ENCODE measurements at places on chromosomes 7 and 10.

DNA sequence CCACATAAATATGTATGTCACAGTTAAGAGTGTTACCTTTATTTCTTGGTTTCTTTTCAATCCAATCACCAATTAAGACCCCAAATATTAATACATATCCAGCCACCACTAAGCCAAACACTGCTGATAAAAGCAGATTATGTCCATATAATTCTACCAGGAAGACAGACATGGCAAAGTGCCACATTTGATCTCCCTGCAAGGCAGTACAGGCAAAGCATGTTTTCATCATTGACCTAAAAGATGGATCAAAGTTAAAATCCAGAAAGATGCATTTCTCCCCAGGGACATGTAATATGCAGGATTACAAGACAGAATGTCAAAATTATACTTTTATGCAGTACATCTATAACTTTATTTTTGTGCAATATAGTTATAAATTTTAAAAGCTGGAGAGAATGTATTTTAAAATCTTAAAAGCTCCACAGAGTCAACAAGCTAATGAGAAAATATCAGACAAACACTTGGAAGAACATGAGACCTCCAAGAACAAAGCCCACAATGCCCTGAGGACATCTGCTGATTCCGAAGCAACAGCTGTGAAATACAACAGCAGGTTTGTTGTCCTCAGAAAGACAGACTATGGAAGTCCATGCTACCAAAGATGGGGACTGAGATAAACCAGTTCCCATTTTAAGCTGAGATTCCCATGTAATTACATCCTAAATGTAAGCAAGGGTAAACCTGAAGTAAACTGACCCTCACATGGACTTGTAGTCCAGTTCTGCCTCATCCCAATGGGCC is 54.5 kb upstream of the TOMM7 start:
- DNase-seq = no peak

DNA sequence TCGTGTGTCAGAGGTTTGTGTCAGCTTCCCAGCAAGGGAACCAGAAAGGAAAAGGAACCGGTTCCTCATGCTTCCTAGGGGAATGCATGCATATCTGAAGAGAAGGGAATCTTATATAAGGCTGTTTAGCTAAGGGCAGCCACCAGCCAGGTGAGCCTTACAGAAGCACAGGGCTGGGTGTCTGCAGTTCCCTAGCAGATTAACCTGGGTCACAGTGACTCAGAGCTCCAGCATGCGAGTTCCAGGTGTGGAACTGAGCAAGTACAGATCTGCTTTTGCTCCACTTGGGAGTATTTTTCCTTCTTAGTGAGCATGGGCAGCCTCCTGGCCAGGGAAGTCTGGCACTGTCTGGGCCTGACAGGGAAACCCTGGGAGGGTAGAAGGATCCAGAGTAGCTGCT is 957 bp upstream of the ANKRD2 start:
- DNase-seq = no peak

GRCh38 chr7:100627238-100627549 is 14.2 kb downstream of the TFR2 start:
- DNase-seq = no peak

DNA sequence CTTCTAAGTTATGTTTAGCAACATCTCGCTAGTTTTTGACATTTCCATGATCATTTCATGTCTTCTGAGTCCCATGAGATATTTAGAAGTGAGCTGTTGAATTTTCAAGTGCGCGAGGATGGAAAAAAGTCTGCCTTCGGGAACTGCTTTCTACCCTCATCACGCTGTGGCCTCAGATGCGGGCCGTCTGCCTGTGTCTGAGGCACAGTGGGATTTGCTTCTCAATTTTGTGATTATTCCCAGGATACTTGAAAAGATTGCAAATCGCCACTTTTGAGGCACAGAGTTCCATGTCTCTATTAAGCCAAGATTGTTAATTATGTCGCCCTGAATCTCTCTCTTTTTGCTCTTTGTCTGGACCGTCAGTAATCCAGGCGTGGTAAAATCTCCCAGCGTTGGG is 30.8 kb upstream of the NKX6-2 start:
- DNase-seq = no peak

GRCh38 chr7:43634384-43634783 is 51.5 kb downstream of the STK17A start:
- DNase-seq = no peak

DNA sequence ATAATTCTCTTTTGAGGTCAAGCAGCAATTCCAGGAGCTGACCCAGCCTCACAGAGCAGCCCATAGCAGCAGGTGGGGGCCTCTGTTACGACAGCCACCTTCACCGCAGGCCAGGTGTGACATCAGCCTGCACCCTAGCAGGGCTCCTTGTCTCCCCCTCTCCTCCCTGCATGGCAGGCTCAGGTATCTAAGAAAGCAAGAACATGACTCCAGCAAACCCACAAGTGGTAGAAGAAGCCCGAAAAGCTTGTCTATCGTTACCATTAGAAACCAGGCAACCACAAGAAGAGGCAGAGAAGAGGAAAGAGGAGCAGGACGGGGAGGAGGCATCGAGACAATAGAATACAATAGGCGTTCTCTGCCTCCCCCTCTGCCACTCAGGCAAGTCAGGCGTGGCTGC is 104.0 kb upstream of the PRR15 start:
- DNase-seq = no peak

DNA sequence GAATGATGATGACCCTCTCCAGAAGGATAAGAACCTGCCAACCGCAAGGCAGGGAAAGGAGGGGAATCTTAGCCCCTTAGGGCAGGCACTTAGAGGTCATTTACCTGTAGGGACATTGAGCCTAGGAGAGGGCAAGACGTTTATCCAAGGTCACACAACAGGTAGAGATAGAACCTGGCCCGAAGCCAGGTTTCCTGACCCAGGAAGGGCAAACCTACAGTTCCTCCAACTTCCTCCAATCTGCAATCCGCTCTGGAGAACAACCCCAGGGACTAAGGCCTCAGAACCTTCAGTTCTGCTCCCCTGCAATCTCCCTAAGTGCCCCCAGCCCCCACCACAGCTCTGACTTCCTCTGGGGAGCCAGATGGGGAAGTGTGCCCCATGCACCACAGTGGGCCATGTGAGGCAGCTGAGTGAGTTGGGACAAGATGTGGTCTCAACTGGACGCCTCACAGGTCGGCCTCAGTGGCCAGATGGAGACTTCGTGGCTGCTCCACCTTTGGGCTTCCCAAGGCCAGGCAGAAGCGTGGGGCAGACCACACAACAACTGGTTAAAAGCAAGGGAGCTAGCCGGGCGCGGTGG is 1.4 kb upstream of the PSAP start:
- DNase-seq = no peak

GRCh38 chr7:1531263-1531978 is 919 bp downstream of the MAFK start:
- DNase-seq = peak; percentile 48

- no peak for DNase-seq
These were observed 264.3 kb upstream of the INHBA start for GRCh38 chr7:41967156-41967555.

DNA sequence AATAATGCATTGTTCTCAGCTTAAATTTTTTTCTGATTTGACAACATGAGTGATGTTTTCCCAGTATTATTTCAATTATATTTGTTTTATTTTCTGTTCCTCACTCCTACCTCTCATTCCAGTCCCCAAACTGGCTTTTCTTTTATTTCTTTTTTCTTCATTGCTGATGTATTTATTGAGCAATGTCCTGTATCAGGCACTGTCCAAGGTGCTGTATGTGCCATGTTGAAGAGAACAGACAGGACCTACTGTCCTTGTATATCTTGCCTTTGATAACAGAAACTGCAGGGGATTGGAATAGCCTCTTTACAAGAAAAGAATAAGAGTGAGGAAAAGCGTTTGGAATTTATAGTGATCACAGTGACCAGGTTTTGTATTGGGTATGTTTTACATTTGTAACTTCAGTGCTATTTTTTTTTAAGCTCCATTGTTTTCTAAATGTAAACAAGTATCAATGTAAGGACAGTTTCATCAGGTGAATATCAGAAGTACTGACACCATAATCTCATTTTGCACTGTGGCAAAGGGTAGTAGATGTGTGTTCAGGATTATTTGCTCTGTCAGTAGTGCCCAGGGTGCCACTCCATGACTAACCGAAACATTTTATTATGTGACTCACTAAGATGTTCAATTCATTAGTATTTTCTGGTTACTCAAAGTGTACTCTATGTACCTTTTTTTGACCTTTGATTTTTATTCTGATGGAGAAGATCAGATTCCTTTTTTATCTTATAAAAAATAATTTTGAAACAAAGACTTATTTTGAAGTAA is 15.6 kb upstream of the CLDN12 start:
- DNase-seq = no peak

- no peak for DNase-seq
These were observed 716.5 kb downstream of the INHBA start for GRCh38 chr7:40986351-40986873.

GRCh38 chr7:22718911-22719420 is 8.0 kb upstream of the IL6 start:
- no peak for DNase-seq

Data from activated CD8-positive, alpha-beta T cell treated with anti-CD3 and anti-CD28 coated beads for 36 hours (primary cell).